ENCODE measurements at places on chromosomes 7 and 10. TPM values are rescaled to one million over a fixed set of nuclear protein-coding genes. Genes with fewer than 3 reads are reported as not detected.
A peak's percentile ranks its signal among the peaks of the same experiment; 100 is the strongest.

- peaks cover under 1% of the 10 kb centered on the region for H3K27me3 ChIP-seq
- H3K4me1 ChIP-seq: peaks cover 8% of the 10 kb centered on the region
- H3K36me3 ChIP-seq: peaks cover 13% of the 10 kb centered on the region
- no peak overlapping the region for H3K27ac ChIP-seq
Measured at GRCh38 chr10:121831777-121832176, 96.1 kb downstream of the ATE1 start.

GRCh38 chr7:43653891-43654504 is 71.1 kb downstream of the STK17A start:
- no peaks in the 10 kb centered on the region for H3K36me3 ChIP-seq
- H3K4me1 ChIP-seq: peaks cover 43% of the 10 kb centered on the region
- DNase-seq: no peak
- H3K4me3 ChIP-seq: no peak overlapping the region
- peaks cover 3% of the 10 kb centered on the region for H3K27me3 ChIP-seq

DNA sequence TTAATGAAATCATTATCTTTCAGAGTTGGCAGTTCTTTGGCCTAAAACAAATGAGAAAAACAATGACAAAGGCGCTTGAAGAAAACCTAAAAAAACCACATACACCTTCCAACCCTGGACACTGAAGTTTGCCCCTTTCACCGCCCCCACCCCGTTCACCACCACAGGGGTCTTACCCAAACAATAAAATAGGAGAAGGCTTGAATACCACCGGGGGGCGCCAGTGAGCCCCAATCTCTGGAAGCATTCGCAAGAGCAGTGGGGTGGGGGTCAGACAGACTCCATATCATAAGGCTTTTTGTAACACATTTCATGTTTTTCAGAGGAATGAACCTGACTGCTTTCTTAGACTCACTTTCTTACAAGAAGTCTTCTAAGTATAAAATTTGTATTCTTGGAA is 163.6 kb downstream of the PIP4K2A start:
- peak; percentile 75 for DNase-seq
- H3K36me3 ChIP-seq: peaks cover 31% of the 10 kb centered on the region
- H3K27ac ChIP-seq: no peak overlapping the region
- no peak overlapping the region for H3K4me3 ChIP-seq
- peaks cover 15% of the 10 kb centered on the region for H3K4me1 ChIP-seq
- H3K27me3 ChIP-seq: peaks cover 1% of the 10 kb centered on the region

GRCh38 chr10:49608166-49609005 is 1.7 kb upstream of the SLC18A3 start:
- H3K27me3 ChIP-seq: peaks cover 51% of the 10 kb centered on the region
- DNase-seq: no peak
- peak overlapping the region; percentile 59 for H3K4me3 ChIP-seq
- peaks cover 23% of the 10 kb centered on the region for H3K4me1 ChIP-seq
- peaks cover 3% of the 10 kb centered on the region for H3K36me3 ChIP-seq

DNA sequence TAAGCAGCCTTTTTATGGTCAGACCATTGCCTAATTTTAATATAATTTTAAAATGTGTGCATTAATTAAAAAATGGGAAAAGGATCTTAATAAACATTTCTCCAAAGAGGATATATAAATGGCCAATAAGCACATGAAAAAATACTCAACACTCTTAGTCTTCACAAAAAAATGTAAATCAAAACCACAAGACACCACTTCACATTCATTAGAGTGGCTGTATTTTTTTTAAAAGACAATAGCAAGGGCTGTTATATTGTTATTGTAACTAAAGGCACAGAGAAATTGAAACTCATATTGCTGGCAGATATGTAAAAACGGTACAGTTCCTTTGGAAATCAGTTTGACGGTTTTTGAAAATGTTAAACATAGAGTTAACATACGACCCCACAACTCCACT is 3.2 kb upstream of the CROT start:
- peaks cover 14% of the 10 kb centered on the region for H3K4me1 ChIP-seq
- no peak for DNase-seq
- peaks cover 8% of the 10 kb centered on the region for H3K27me3 ChIP-seq
- no peak overlapping the region for H3K27ac ChIP-seq

DNA sequence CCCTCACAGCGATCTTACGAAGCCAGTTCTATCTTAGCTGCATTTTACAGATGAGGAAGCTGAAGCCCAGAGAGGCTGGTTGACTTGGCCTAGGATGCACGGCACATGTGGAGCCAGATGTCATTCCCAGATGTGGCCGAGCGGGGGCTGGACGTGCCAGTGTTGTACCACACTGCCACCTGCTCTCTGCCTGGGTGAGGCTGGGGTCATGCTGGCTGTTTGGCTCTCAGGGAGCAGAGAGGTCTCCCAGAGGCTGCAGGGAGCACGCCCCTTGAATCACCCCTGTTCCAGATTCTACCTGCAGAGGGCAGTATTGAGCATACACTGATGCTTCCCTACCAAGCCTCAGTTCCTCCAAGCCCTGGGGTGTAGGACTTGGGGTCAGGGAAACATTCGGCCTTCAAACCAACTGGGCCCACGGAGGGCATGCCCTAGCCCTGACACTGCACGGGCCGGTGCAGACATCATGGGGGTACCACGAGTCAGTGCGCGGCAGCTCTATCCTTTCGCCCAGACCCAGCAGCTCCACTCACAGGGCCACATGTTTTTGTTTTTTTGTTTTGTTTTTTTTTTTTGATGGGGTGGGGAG is 3.8 kb upstream of the GTF2IRD1 start:
- peaks cover 7% of the 10 kb centered on the region for H3K36me3 ChIP-seq
- no peaks in the 10 kb centered on the region for H3K4me1 ChIP-seq
- H3K27me3 ChIP-seq: peaks cover 13% of the 10 kb centered on the region
- peak; percentile 77 for DNase-seq
- H3K27ac ChIP-seq: no peak overlapping the region

- H3K27me3 ChIP-seq: peaks cover 19% of the 10 kb centered on the region
- H3K4me3 ChIP-seq: no peak overlapping the region
- peaks cover 25% of the 10 kb centered on the region for H3K4me1 ChIP-seq
- DNase-seq: no peak
Measured at GRCh38 chr10:101028446-101029337, 2.2 kb downstream of the PDZD7 start.

DNA sequence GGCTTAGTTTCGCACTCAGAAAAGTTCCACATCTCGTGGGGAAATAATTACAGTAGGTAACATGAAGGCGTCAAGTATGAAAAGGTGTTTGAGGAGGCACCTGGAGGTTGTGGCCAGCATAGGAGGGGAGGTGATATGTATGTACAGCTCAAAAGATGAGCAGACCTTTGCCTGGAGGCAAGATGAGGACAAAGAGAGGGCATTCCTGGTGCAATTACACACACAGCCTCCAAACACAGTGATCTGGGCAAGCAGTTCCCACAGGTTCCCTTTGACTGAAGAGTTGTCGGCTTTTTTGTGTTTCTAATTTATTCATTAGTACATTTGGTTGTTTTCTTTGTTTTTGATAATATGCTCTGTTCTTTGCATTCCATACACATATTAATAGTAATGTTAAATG is 46.9 kb downstream of the CDK14 start:
- no peaks in the 10 kb centered on the region for H3K36me3 ChIP-seq
- no peak overlapping the region for H3K4me3 ChIP-seq
- H3K4me1 ChIP-seq: no peaks in the 10 kb centered on the region
- H3K27me3 ChIP-seq: no peaks in the 10 kb centered on the region
- no peak overlapping the region for H3K27ac ChIP-seq
- DNase-seq: no peak

- H3K27ac ChIP-seq: no peak overlapping the region
- peaks cover 15% of the 10 kb centered on the region for H3K4me1 ChIP-seq
- H3K27me3 ChIP-seq: peaks cover 4% of the 10 kb centered on the region
- H3K4me3 ChIP-seq: peak overlapping the region; percentile 28
Measured at GRCh38 chr7:128792471-128793180, 858 bp downstream of the CCDC136 start.

DNA sequence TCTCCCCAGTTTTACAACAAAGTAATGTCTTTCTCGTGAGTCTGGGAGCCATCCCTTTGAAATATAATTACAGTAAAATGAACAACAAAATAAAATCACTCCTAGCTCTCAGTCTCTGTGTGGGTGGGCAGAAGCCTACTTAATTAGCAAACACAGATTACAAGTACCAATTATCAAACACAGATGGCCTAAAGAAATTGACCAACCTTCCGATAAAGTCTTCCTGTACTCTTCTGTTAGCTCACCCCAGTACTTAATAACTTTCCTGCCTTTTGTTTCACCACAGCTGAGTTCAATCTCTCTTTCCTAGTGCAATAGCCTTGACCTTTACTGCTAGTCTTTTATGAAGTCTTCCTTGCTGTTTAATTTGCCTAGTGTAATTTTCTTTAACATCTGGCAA is 719.2 kb upstream of the MBL2 start:
- peaks cover 4% of the 10 kb centered on the region for H3K36me3 ChIP-seq
- no peak overlapping the region for H3K27ac ChIP-seq
- H3K4me1 ChIP-seq: no peaks in the 10 kb centered on the region

DNA sequence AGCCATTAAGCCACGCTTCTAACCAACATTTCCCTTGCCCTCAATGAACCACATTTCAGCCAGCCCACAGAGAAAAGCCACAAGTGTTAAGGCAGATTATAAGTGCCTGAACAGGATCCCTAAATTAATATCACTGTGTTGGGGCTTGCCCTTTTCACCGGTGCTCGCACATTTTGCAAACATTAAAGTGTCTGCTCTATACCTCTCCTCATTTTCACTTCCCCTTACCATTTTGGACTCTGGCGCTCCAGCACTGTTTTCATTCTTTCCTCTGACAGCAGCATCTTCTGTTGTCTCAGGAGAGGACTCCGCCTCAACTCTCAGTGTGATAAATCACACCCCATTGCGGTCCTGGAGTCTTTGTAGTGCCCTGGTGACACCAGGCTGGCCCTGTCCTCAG is 274.2 kb downstream of the BAMBI start:
- no peak for DNase-seq
- H3K36me3 ChIP-seq: no peaks in the 10 kb centered on the region
- no peaks in the 10 kb centered on the region for H3K4me1 ChIP-seq
- H3K27ac ChIP-seq: no peak overlapping the region
- no peak overlapping the region for H3K4me3 ChIP-seq

GRCh38 chr7:132353936-132354335 is 222.3 kb downstream of the PLXNA4 start:
- DNase-seq: no peak
- peaks cover 4% of the 10 kb centered on the region for H3K4me1 ChIP-seq
- H3K4me3 ChIP-seq: no peak overlapping the region
- H3K27ac ChIP-seq: no peak overlapping the region

- no peak overlapping the region for H3K4me3 ChIP-seq
- no peak overlapping the region for H3K27ac ChIP-seq
- DNase-seq: no peak
- H3K36me3 ChIP-seq: peaks cover 3% of the 10 kb centered on the region
Measured at GRCh38 chr7:55309040-55309991, 55.8 kb upstream of the LANCL2 start.

DNA sequence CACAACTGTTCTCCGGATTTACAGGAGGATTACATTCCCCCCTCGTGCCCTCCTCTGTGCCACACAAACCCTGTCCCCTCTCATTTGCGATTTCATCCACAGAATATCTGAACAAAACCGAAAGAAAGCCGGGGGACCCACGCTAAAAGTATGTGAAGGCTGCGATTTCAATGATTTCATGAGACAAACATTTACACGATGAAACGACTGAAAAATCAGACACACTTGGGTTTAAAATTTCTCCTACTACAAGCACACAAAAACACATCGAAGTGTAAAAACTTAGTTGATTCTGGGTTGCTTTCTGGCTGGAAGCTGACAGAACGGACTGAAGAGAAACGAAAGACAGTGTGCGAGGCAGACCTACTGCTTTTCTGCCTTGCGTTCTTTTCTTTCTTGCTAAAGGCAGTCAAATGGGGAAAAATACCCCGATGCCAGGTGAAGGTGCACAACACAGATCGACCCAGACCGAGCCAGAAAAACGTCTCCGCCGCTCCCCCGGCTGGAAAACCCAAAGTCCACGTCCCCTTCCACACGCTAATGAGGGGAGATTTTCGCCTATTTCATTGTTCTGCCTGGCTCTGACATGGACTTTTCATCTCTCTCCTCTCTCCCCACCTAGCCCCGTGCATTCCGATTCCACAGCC is 1.2 kb downstream of the HIPK2 start:
- peaks cover 14% of the 10 kb centered on the region for H3K27me3 ChIP-seq
- peak overlapping the region; percentile 99 for H3K4me3 ChIP-seq
- no peak for DNase-seq

GRCh38 chr10:88179831-88180230 is 316.4 kb downstream of the PTEN start:
- no peaks in the 10 kb centered on the region for H3K27me3 ChIP-seq
- no peak overlapping the region for H3K4me3 ChIP-seq

GRCh38 chr10:114400091-114400490 is 4.2 kb downstream of the AFAP1L2 start:
- H3K27me3 ChIP-seq: peaks cover 8% of the 10 kb centered on the region
- no peak for DNase-seq
- H3K4me1 ChIP-seq: peaks cover 13% of the 10 kb centered on the region
- H3K36me3 ChIP-seq: no peaks in the 10 kb centered on the region
- no peak overlapping the region for H3K4me3 ChIP-seq

DNA sequence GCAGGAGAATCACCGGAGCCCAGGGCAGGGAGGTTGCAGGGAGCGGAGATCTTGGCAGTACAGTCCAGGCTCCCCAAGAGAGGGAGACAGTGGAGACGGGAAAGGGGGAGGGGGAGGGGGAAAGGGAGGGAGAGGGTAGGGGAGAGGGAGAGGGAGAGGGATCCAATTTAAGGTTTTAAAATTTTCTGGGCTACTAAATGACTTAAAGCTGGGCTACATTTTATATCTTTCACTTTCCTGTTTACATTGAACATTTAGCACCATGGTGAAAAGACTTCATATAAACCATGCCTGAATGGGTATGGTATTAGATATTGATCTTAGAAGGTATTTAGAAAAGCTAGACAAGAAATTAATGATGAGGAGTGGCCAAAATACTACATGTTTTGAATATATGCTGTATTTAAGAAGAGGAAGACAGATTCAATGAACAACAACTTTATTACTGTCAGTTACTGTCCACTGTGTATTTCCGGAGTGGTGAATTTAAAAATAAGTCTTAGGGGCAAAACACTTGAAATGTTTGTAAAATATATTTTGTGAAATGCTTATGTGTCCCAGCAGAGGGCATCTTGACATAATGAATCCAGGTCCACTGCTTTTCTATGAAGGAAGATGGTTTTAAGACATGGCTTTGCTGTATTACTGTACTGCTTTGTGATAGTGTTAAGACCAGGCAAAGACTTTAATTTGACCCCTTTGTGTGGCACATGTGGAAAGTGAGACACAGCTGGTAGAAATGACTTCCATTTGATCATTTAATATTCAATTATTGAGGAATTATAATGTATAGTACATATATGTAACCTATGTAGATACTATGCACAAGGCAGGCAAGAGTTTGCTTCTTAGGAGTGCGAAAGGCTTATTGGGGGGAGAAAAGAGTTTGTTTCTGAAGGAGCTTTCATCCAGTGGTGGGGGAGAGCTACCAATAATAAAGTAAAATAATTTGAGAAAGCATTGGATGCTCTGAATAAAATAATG is 52.8 kb downstream of the NRF1 start:
- DNase-seq: no peak
- no peak overlapping the region for H3K27ac ChIP-seq
- H3K4me3 ChIP-seq: peak overlapping the region; percentile 16
- H3K27me3 ChIP-seq: peaks cover 6% of the 10 kb centered on the region
- peaks cover 38% of the 10 kb centered on the region for H3K36me3 ChIP-seq
- H3K4me1 ChIP-seq: no peaks in the 10 kb centered on the region

The JCAD gene
- 234 TPM for total RNA-seq

The ANKRD61 gene
- total RNA-seq: not detected

The PTER gene
- total RNA-seq: 2.3 TPM

The FZD1 gene
- 38.7 TPM for total RNA-seq

The SLC26A4 gene
- total RNA-seq: 0.67 TPM

The TEX47 gene
- total RNA-seq: not detected

The POU6F2 gene
- 1.1 TPM for total RNA-seq

The MGMT gene
- 25.9 TPM for total RNA-seq

The CLDN4 gene
- 1.6 TPM for total RNA-seq

The GATA3 gene
- total RNA-seq: 70.9 TPM

All from endothelial cell (in vitro differentiated cells).